Fibroblast of the aortic adventitia (primary cell): ENCODE measurements at places on chromosomes 6 and 20. TPM values are rescaled to one million over a fixed set of nuclear protein-coding genes. Genes with fewer than 3 reads are reported as not detected.
A peak's percentile ranks its signal among the peaks of the same experiment; 100 is the strongest.

PDE10A gene
- total RNA-seq: 6.1 and 12.7 TPM in 2 replicates

DNA sequence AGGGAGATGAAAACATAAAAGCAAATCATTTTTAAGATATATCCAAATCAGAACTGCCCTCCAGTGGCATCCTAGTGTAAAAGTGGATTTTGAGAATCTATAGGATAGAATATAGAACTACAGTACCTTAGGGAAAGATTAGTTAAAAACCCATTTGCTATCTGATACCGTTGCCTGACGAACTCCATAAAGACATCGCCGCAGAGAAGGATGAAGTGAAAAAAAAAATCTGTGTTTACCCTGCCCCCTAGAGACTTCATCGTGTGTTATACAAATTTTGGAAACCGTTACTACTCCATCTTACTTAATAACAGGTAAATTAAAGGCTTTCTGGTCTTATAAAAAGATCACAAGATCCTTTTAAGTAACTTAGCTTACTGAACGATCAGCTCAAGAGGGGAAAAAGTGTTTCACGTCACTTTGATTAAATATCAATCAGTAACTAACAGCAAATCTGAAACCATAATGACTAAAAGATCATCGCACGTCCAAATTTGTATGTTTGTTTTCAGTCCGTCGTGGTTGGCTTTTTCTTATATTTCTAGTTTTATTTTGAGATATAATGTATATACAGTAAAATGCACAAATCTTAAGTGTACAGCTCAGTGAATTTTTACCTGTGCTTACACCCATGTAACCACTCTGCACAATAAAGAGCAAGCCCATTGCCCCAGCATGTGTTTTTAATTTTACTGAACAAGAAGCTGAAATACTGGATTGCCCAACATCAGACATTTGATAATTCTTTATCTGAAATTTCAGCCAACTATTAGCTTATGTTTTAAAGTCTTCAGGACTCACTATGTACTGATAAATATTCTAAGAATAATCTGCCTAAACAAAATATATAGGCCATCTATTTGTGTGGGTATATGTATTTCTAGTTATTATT is 881 bp upstream of the MCM3 start:
- DNase-seq: peak; percentile 74

DNA sequence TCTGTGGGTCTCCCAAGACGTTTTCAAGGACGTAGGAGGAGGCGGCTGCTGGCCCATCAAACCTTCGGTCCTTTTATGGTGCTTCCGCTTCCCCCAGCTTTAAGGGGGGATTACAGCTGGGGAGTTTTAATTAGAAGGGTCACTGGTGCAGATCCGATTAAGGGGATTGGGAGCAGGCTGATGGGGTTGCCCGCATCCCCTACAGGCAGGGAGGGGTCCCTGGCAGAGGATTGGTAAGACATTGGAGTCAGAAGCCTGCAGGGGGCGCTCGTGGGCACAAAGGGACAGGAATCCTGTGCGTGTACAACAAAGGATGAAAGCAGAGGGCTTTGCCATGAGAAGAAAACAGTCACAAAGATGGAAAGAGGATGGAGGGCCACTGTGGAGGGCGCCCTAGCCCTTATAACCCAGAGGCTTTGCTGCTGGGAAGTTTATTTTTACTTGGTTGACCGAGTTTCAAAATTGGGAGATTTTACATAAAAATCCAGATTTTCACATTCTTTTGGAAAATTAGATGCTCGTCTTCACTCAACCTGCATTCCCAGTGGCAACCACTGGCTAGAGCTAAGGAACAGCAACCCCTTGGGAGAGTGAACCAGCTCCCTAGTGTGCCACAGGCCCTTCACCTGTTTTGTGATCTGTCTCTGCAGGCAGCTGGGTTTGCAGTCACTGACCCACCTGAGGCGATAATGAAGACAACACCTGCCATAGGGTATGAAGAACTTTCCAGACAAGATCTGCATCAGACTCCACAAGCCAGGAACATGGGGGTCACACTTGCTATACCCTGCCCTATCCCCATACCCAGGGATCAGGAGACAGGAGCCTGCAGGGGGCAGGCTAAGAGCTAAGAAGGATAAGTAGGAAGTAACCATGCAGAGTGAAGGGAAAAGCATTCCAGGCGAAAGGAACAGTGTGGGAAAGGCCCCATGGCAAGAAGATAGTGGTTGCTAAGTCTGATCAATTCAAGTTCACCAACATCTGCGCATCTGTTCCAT is 97.7 kb downstream of the KCNB1 start:
- peak; percentile 58 for DNase-seq

DNA sequence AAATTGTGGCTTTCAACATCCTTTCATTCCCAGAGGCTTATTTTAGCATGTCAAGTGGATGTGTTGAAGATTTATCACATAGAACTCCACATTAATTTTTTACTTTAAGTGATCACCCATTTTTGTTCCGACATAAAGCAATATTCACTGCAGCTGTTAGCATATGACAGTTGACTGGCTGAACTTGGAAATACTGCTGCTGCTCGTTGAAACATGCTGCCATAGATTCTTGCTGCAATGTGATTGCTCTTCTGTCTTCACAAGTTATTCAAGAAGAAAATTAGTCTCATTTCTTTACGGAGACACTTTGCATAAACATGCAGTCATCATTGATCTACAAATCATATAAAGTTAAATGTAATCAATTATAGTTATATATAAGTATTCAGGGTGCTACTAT is 248.4 kb downstream of the SAMD5 start:
- no peak for DNase-seq

DNA sequence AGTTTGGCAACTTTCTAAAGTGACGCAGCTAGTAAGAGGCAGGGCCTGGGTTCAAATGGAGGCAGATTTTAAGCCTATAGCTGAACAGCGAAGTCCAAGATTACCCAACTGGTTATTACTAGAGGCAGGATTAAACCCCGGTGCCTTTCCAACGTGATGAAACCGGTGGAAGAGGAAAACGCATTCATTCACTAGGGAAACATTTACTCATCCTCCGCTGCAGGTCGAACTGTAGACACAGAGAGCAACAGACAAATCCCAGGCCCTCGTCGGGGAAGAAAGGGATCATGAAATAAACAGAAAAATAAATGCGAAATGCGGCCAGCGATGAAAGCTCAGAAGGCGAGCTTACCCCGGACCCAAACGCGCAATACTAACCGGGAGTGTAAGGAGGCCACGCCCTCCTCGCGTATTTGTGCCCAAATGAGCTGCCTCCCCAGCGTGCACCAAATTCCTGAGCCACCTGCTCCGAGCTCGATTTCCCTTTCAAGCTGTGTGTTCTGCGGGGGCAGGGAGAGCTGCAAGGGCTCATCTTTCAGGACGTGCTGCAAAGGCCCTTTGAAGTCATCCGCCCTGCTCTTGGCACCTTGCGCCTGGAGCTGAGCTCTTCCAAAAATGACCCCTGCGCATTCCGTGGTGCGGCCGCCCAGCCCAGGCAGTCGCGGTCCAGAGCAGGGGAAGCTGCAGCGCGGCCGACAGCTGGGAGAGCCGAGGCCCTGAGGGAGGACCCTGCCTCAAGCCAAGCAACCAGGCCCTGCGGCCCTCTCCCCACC is 46.9 kb downstream of the PDYN start:
- DNase-seq: peak; percentile 18

GRCh38 chr20:52268184-52268749 is 76.7 kb upstream of the ZFP64 start:
- DNase-seq: no peak
